Tibial artery (tissue), 4 donors: ENCODE measurements at places on chromosomes 7 and 10.

DNA sequence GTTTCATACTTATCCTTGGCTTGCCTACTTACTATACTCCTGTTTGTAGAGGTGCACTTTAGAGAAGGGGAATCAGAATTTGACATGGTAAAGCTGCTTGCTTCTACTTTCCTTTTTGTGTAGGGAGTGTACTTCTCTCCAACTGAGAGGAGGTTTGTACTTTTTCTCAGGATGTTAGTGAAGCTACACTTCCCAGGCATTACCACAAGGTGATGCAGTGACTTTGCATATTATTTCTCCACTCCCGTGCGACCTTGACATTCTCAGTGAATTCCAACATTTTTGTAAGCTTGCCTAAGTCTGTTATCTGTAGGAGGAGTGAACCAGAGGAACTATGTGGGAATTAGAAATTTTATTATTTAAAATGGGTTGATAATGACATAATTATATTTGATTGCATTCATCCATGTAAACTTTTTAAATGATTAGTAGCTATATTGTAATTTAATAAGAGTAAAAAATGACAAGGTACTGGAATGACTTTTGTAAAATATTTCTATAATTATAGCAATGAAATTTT, 5.2 kb downstream of the TAX1BP1 start:
- DNase-seq, result no peak

- DNase-seq, result no peak
Measured at GRCh38 chr7:41446606-41447449, 256.1 kb downstream of the INHBA start.

- no peak for DNase-seq
Measured at GRCh38 chr10:103921750-103922195, 3.8 kb upstream of the STN1 start.

- DNase-seq, result no peak
Measured at GRCh38 chr10:102752934-102753664, 9.4 kb downstream of the WBP1L start.

GRCh38 chr10:131670341-131670740, 230.5 kb upstream of the PPP2R2D start:
- DNase-seq, result no peak

DNA sequence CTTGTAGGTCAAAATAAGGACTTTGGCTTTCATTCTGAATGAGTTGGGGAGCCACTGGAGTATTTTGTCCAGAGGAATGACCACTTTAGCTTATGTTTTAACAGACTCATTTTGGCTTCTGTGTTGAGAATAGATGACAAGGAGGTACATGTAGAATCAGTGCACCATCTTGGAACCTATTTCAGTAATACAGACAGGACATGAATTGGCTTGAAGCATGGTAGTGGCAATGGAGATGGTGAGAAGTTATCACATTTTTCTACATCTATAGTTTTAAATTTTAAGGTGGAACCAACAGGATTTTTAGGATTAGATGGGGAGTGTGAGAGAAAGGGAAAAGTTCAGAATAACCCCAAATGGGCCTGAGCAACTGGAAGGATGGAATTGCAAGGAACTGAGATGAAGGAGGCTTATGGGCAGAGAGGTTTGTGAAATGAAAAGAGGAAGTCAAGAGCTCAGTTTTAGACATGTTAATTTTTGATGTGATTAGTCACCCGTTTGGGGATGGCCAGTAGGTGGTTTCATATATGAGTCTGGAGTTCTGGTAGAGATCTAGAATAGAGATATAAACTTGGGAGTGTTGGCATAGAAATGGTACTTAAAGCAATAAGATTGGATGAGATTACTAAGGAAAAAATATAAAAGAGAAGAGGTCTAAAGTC, 89.2 kb upstream of the JAZF1 start:
- DNase-seq, result no peak

DNA sequence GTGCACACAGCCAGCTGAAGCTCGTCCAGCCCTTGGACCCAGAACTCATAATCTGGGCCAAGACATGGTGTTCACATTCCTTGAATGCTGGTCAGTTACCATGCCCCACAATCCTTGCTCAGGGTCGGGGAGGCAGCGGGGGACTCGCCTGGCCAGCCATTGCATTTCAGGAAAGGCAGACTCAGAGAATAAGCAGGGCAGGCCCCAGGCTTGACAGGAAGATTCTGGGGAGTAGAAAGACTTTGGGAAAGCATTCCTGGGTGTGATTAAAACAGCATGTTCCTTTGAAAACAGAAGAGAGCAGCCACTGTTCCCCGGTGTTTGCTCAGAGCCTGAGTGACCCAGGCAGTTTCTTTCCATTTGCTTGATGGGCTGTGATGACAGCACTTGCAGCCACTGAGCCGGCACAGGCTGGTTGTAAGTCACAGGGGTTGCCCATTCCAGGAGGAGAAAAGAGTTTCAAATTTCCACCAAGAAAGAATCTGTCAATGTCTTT, 473.7 kb downstream of the TYW1 start:
- DNase-seq, result no peak

- no peak for DNase-seq
Measured at GRCh38 chr7:102305414-102306268, 19.0 kb downstream of the SH2B2 start.

DNA sequence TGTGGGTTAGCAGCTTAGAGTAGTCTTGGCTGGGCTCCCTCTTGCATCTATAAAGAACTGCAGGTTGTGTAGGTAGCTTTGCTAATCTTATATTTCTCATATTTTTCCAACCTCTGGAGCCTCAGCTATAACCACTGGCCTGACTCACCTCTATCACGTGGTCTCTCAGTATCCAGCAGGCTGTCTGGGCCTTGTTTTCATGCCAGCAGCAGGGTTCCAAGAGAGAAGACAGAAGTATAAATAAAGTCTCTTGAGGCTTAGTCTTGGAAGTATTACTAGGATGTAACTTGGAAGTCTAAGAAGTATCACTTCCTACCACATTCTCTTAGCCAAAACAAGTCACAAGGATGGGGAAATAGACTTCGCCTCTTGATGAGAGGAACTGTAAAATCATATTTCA, 73.3 kb downstream of the WIPF3 start:
- no peak for DNase-seq

- no peak for DNase-seq
Measured at GRCh38 chr10:133060881-133061280, 26.8 kb upstream of the ADGRA1 start.

GRCh38 chr10:128025951-128026350, 100.3 kb downstream of the MKI67 start:
- DNase-seq, result no peak

GRCh38 chr10:50279489-50279888, 28.2 kb upstream of the ASAH2 start:
- no peak for DNase-seq

GRCh38 chr7:98872328-98872924, 2.6 kb upstream of the TMEM130 start:
- DNase-seq, result peak; percentile 23

- DNase-seq, result no peak
Measured at GRCh38 chr10:116536810-116537209, 8.9 kb upstream of the PNLIP start.

- no peak for DNase-seq
Measured at GRCh38 chr7:112580717-112581435, 100.1 kb downstream of the LSMEM1 start.

- DNase-seq, result no peak
Measured at GRCh38 chr10:110200503-110200902, 6.9 kb upstream of the MXI1 start.

DNA sequence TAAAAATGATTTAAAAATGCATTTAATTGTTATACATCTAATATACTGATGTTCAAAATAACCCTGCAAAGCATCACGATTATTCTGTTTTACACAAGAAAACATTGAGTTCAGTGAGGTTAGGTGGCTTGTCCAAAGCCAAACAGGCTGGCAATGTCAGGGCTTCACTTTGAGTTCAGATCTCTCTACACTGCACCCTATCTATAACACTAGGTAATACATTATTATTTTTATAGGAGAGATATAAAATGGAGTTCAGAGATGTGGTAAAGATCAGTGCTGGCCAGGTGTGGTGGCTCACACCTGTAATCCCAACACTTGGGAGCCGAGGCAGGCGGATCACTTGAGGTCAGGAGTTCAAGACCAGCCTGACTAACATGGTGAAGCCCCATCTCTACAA, 165.9 kb upstream of the MYO3A start:
- DNase-seq, result no peak
